ENCODE measurements at places on chromosomes 2 and 18. TPM values are rescaled to one million over a fixed set of nuclear protein-coding genes. Genes with fewer than 3 reads are reported as not detected.

DNA sequence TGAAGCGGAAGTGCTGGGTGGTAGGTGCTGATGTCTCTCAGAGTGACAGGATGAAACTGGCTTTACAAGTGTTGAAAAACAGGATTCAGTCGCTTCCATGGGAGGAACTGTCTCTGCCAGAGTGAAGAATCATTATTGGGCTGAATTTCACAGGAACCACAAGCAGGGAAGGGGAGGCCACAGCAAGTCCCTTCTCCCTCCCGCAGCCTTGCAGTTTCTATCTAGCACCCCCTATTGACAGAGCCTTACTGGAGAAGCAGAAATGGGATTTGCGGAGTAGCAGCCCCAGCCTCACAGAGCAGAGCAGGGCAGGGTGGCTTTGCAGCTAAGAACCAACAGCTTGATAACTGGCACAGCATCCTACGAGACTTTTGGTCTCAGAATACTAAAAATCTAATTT, 33.3 kb upstream of the RMP24 start:
- no peak for DNase-seq

- no peak for DNase-seq
Measured at GRCh38 chr2:65407240-65407639, 25.2 kb downstream of the SPRED2 start.

DNA sequence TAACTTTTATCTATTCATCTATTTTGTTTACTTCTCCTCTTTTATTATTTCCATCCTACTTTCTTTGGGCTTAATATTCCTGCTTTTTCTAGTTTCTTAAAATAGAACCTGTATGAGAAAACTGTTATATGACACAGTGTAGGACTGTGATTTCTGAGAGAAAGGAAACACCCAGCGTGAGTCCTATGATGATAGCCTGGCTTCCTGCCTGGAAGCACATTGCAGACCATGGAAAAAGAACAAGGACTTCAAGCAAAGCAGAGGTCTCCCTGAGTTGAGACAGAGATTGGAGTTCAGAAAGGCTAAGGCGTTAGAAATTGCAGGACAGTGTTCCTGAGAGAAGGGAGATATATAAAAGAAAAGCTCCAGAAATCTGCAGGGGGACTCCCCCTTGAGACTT, 7.8 kb downstream of the RBM44 start:
- no peak for DNase-seq

GRCh38 chr2:239498981-239499634, 98.3 kb upstream of the HDAC4 start:
- no peak for DNase-seq

GRCh38 chr2:58186501-58186900, 54.6 kb downstream of the FANCL start:
- no peak for DNase-seq

DNA sequence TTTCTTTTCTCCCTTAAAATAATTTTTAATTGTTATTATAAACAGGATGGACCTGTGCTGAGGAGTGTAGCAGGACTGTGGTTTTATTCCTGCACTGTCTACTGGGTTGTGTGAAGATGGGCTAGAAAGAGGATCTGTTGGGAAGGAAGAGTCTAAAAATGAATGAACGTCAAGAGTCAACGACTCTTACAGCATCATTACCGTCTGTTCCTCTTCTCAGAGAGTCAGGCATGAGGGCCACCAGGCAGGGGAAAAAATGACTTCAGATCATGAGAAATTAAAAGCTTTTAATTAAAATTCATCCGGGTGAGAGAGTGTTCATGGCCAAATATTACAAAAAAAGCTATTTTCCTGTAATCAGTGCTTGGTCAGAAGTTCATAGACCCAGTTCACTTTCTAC, 32.6 kb downstream of the SRSF7 start:
- no peak for DNase-seq

DNA sequence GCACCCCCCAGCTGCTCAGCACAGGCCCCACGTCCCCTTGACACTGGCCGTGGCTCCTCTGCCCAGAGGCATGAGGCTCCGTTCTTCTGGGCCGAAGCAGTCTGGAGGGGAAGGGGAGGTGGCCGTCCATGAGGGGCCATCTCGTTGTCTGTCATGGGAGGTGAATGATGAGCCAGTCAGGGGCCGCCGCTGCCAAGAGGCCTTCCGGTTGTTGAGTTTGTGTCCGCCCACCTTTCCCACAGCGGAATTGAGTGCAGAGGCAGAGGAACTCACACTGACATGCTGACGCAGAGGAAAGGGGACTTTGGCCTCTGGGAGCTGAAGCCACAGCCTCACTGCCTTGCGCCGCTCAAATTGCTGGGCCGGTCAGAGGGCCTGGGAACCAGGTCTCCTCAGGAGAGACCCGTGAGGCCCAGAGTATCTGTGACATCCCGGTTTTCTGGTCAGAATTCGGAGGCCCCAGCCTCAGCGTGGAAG, 268.4 kb downstream of the ATAD2B start:
- no peak for DNase-seq

- no peak for DNase-seq
Measured at GRCh38 chr2:204339212-204339715, 206.0 kb upstream of the PARD3B start.

- no peak for DNase-seq
Measured at GRCh38 chr2:86035376-86035882, 70.3 kb downstream of the POLR1A start.

- DNase-seq = no peak
Measured at GRCh38 chr2:72983500-72984161, 66.3 kb downstream of the EMX1 start.

Gene CNTNAP5
- total RNA-seq = not detected
